ENCODE measurements at places on chromosomes 1 and 21. TPM values are rescaled to one million over a fixed set of nuclear protein-coding genes. Genes with fewer than 3 reads are reported as not detected.

RPE65 gene
- not detected for total RNA-seq

DNA sequence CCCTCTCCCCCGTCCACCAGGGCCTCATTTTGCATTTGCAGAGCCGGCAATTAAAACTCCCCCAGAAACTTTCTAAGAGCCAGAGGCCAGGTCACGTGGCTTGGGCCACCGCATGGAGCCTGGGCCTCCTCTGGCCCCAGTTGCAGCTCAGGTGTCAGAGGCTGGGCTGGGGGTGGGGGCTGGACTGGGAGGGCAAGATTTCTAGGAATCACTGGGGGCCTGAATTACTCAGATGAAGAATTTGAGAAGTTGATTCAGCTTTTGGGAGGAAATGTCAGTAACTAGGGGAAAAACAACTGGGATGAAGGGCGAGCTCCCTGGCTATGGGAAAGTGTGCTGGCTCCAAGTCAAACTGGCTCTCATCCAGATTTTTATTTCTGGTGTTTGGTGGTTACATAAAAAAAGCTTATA is 151.0 kb downstream of the CDC7 start:
- no peak overlapping the region for H3K4me3 ChIP-seq
- peaks cover 8% of the 10 kb centered on the region for H3K36me3 ChIP-seq
- no peak overlapping the region for H3K27ac ChIP-seq
- H3K4me1 ChIP-seq = no peaks in the 10 kb centered on the region
- H3K27me3 ChIP-seq = no peaks in the 10 kb centered on the region

DNA sequence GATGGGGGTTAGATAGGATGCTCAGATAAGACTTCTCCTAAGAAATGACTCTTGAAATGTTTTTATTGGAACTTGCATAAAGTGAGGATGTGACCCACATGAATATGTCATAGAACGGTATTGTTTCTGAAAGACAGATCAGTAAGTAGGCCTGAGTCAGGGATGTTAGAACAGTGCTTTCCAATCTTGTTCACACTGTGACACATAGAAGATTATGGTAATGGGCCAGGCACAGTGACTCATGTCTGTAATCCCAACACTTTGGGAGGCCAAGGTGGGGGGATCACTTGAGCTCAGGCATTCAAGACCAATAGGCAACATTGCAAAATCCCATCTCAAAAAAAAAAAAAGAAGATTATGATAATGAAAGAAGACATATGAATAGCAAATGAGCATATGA is 32.9 kb downstream of the FMO4 start:
- no peaks in the 10 kb centered on the region for H3K27me3 ChIP-seq
- no peak overlapping the region for H3K4me3 ChIP-seq
- H3K27ac ChIP-seq = no peak overlapping the region
- no peaks in the 10 kb centered on the region for H3K4me1 ChIP-seq

- H3K27me3 ChIP-seq = no peaks in the 10 kb centered on the region
- no peak overlapping the region for H3K27ac ChIP-seq
- no peak overlapping the region for H3K4me3 ChIP-seq
- DNase-seq = no peak
- peaks cover 41% of the 10 kb centered on the region for H3K4me1 ChIP-seq
- H3K36me3 ChIP-seq = peaks cover 5% of the 10 kb centered on the region
These were observed 91.5 kb downstream of the SIPA1L2 start for GRCh38 chr1:232538224-232538942.

- H3K4me3 ChIP-seq = no peak overlapping the region
- peaks cover 10% of the 10 kb centered on the region for H3K27me3 ChIP-seq
- no peak for DNase-seq
- H3K36me3 ChIP-seq = peaks cover 2% of the 10 kb centered on the region
- peaks cover 46% of the 10 kb centered on the region for H3K4me1 ChIP-seq
These were observed 34.0 kb downstream of the FOXO6 start for GRCh38 chr1:41394959-41395956.

DNA sequence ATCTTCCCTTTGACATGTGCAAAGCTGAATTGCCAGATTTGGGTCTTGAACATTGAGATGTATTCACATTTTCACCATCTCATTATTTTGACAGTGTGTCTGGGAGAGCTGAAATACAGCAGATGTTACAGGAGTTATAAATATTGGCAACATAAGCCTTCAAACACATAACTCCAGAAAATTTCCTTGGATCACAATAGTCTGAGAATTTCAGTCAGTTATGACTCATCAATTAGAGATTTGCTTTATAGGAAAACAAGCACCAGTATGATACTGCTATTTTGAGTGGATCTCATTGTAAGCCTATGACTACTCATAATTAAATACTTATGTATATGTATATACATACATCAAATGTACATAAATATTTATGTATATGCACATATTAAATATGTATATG is 1171.8 kb downstream of the AMY1C start:
- DNase-seq = no peak
- H3K36me3 ChIP-seq = no peaks in the 10 kb centered on the region
- no peak overlapping the region for H3K4me3 ChIP-seq

DNA sequence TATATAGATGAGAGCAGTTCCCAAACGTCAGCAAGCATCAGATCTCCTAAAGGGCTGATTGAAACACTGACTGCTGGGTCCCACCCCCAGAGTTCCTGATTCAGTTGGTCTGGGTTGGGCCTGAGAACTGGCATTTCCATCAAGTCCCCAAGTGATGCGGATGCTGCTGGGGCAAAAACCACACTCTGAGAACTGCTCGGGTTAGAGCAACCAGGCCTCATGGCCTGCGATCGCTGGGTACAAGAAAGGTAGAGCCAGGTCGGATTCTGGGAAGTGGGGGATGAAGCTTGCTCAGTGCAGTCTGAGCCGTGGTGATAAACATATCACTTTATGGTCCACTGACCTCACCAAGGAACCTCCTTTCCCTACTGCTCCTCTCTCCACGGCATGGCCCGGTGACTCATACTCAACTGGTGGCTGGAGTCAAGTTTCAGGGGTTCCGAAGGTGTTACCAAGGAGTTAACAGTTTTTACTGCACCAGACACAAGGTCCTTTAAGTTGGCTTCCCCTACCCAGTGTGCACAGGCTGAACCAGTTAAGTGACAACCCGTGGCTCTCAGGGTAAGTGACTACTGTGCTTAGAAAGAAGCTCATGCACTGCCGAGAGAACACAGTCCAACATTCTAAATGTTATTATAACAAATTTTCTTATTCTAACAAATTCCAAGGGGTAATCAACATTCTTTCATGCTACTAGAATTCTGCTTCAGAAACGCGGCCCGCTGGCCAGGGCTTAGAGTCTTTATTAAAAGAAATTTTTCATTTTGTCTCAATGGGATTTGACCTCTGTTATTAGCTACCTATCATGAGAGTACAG is 153.5 kb downstream of the TGFBR3 start:
- H3K27ac ChIP-seq = peak overlapping the region; percentile 20
- peaks cover 24% of the 10 kb centered on the region for H3K4me1 ChIP-seq
- no peak overlapping the region for H3K4me3 ChIP-seq
- H3K27me3 ChIP-seq = no peaks in the 10 kb centered on the region
- DNase-seq = no peak

- no peak for DNase-seq
- no peak overlapping the region for H3K27ac ChIP-seq
- H3K4me1 ChIP-seq = no peaks in the 10 kb centered on the region
- H3K27me3 ChIP-seq = no peaks in the 10 kb centered on the region
These were observed 23.4 kb downstream of the GORAB start for GRCh38 chr1:170555370-170555769.

DNA sequence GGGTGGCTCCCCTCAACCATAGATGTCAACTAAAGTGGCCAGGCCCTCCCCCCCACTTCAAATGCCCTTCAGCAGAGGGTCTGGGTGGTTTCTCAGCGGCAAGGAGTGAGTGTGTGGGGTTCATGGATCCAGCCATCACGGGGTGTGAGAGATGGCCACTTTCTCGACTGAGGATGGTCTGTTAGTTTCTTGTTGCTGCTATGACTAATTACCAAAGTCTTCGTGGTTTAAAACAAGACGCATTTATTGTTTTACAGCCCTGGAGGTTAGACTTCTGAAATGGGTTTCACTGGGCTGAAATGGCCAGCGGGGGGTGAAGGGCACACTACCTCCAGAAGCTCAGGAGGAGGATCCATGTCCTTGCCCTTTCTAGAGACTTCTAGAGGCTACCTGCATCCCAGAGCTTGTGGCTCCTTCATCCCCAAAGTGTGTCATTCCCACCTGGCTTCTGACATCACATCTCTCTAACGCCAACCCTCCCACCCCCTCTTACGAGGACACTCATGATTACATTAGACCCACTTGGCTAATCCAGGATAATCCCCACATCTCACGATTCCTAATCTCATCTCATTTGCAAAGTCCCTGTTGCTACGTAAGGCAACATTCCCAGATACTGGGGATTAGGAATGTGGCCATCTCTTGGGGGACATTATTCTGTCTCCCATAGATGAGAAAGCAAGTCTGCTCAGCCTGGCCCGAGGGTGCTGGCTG is 53.0 kb downstream of the EPHB2 start:
- H3K27me3 ChIP-seq = no peaks in the 10 kb centered on the region
- no peaks in the 10 kb centered on the region for H3K36me3 ChIP-seq
- H3K4me3 ChIP-seq = no peak overlapping the region
- peak overlapping the region; percentile 75 for H3K27ac ChIP-seq
- no peak for DNase-seq
- no peaks in the 10 kb centered on the region for H3K4me1 ChIP-seq
